ENCODE measurements at places on chromosomes 3 and 15. TPM values are rescaled to one million over a fixed set of nuclear protein-coding genes. Genes with fewer than 3 reads are reported as not detected.

Gene CTDSPL2
- total RNA-seq = 76.1 TPM

Gene EIF4G1
- total RNA-seq = 497 TPM

Gene UCN2
- total RNA-seq = not detected

Gene REC114
- total RNA-seq = not detected

Gene PPP1R14D
- 2.5 TPM for total RNA-seq

Gene ITIH4
- total RNA-seq = not detected

Gene GLT8D1
- total RNA-seq = 30.0 TPM

Gene IRAK2
- total RNA-seq = 4.9 TPM

Gene CACNA2D2
- total RNA-seq = 0.42 TPM

Gene GOLGA8J
- not detected for total RNA-seq

GRCh38 chr3:195802795-195803194 lies 8.9 kb downstream of the MUC4 start:
- DNase-seq = no peak

GRCh38 chr3:155326901-155327300 lies 33.4 kb upstream of the STRIT1 start:
- DNase-seq = no peak

- peak; percentile 83 for DNase-seq
These were observed 85.5 kb upstream of the FGF12 start for GRCh38 chr3:192812743-192813383.

DNA sequence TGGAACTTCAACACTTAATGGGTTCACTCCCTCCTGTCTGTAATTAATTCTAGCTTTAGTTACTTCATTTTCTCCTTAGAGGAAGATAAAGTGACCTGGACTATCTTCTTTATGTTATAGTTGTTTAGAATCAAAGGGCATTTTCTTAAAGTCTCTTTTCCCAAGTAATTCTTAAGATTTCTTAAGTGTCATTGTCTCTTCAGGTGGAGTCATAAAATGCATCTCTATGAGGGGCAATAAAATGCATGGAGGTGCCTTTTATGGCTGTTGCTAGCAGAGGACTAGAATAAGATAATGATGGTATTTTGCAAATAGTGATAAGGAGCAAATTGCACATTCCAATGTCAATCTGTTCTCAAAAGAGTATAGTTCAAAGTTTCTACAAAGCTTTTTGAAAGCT lies 34.5 kb downstream of the CNTN4 start:
- no peak for DNase-seq

- no peak for DNase-seq
These were observed 106.6 kb upstream of the ABI3BP start for GRCh38 chr3:101099791-101100190.

GRCh38 chr3:63972196-63972595 lies 51.1 kb downstream of the PSMD6 start:
- no peak for DNase-seq

DNA sequence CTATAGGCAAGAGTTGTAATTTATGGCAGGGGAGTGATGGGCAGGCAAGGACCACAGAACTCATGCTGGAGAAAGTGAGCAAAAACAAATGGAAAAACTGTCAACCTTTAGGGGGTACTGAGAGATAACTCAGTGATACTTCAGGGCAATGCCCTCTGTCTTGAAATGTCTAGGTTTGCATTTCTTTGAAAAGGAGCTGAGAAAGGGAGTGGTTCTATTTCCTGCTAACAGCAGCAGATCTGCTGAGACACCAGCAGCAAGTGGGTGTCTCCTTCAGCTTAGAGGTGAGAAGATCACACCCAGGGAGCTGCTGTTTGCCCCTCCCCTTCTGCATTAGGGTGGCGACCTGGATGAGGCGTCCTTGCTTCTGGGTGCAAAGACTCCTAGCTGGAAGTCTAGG lies 42.3 kb upstream of the XIRP1 start:
- DNase-seq = no peak

DNA sequence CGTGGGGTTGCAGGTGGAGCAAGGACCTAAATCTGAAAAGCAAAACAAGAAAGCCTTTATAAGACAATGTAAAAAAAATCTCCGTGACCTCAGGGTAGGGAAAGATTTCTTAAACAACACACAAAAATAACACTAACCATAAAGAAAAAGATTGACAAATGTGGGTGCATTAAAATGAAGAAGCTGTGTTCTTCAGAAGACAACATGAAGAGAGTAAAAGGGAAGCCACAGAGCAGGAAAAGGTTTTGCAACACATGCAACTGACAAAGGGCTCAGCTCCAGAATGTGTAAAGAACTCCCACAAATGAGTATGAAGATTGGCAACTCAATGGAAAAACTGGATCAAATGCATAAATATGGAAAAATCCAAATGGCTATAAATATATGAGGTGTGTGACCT lies 74.2 kb downstream of the MAGEF1 start:
- DNase-seq = no peak

GRCh38 chr3:147370349-147370748 lies 36.0 kb downstream of the ZIC4 start:
- no peak for DNase-seq

DNA sequence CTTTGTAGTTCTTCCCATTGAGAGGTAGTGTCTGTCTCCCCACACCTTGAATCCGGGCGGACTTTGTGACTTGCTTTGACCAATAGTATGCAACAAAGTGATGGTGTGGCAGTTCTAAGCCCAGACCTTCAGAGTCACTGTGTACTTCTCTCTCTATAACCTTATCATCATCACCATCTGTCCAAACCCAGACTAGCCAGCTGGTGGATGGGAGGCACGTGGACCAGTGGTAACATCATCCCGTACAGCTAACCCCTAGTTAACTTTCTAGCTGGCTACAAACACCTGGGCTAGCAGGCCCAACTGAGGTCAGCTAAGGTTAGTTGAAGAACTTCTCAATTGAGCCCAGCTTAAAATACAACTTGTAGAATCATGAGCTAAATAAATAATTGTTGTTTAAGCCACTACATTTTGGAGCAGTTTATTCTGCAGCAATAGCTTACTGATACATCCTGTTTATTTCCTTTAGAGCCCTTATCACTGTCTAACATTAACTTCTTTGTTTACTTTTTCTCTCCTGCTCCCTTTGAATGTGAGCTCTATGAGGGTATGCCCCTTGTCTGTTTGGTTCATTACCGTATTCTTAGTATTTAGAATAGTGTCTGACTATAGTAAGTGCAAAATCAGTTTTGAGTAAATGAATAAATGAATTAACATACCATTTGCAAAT lies 11.5 kb upstream of the CCR9 start:
- no peak for DNase-seq

DNA sequence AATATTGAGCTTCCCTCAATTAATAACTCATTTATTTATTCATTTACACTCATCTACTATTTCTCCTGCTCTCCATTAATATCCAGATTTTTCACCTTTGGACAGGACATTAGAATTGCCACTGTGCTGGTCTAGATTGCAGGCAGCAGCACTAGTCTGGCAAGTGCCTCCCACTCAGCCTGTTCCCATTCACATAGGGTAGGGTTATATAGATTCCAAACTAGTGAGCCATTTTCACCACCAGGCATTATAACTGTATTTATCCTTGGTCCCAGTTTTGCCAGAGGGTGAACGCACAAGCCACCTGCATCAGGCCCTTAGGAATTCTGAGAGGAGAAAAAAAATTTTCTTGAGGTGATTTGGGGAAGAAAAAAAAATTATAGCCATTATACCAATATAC lies 44.5 kb downstream of the ANAPC13 start:
- DNase-seq = no peak

GRCh38 chr3:171972871-171973348 lies 66.5 kb upstream of the FNDC3B start:
- DNase-seq = no peak

DNA sequence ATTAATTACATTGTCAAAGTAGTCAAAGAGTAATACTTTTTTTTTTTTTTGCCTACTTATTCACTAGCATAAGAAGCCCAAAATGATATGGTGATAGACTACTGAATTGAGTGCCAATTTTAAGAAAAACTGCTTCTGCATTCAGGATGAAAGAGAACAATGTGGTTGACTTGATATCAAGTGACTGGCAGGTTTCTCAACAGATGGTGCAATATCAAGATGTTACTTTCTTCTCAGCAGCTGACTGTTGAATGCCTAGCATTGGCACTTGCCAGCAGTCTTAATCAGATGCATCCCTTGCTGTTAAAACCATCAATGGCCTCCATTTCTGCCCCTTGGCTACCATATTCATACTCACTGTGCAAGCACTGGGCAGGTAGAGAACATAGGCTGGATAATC lies 863.2 kb downstream of the GBE1 start:
- DNase-seq = no peak

GRCh38 chr15:31223478-31224350 lies 102.9 kb upstream of the KLF13 start:
- no peak for DNase-seq

DNA sequence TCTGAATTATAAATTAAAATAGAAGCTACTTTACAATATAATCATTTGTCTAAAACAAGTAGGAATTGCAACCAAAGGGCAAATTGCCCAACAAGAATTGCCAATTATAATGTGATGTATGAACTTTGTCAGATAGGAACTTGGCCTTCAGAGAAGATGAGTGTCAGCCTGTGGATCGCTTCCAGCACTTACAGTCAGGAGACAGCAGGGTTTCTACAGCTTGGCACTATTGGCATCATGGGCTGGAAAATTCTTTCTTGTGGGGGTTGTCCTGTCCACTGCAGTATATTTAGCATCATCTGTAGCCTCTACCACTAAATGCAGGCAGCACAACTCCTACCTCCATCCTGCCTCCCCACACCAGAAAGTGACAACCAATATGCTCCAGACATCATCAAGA lies 48.1 kb upstream of the CRBN start:
- DNase-seq = no peak

- no peak for DNase-seq
These were observed 56.7 kb upstream of the TSC22D2 start for GRCh38 chr3:150351398-150351797.

DNA sequence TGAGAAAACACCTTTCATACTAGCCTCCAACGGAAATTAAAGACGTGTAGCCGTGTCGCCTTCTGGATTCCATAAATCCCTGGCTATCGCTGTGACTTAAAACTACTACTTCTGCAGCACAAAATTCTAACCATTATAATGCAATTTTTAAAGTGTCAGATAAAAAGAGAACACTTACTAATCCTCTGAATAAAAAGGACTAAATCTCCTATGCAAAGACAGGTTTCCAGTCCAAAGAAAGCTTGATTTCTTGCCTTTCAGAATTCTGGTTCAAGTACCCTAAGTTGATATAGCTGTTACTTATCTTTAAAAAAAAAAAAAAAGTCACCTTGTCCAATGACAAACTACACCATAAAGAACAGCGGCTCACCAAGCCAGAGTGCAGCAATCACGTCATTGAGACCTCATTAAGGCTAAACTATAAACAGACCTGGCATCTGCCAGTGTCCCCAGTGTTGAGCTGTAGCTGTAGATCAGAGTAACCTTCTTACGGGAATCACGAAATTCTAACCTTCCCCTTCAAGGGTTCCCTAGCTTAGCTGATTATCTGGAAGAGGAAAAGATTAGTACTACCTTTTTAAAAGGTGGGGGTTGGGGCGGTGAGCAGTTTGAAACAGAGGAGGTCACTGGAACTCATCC lies 2.2 kb downstream of the ABCC5 start:
- DNase-seq = no peak

DNA sequence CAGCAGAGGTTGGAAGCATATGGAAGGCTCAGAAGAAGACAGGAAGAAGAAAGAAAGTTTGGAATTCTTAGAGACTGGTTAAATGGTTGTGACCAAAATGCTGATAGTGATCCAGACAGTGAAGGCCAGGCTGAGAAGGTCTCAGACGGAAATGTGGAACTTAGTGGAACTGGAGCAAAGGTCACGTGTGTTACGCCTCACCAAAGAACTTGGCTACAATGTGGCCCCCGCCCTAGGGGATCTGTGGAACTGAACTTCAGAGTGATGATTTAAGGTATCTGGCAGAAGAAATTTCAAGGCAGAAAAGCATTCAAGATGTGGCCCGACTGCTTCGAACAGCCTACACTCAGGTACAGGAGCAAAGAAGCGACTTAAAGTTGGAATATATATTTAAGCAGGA lies 83.1 kb downstream of the MYO5A start:
- DNase-seq = no peak

GRCh38 chr15:100353449-100353848 lies 11.7 kb upstream of the ADAMTS17 start:
- no peak for DNase-seq

Measured in HT-29 (cell line).